ENCODE measurements at places on chromosomes 13 and 19.
A peak's percentile ranks its signal among the peaks of the same experiment; 100 is the strongest.

GRCh38 chr19:50695251-50696093 is 24.1 kb downstream of the SHANK1 start:
- DNase-seq = no peak

GRCh38 chr19:16283210-16284061 is 41.2 kb upstream of the KLF2 start:
- no peak for DNase-seq

DNA sequence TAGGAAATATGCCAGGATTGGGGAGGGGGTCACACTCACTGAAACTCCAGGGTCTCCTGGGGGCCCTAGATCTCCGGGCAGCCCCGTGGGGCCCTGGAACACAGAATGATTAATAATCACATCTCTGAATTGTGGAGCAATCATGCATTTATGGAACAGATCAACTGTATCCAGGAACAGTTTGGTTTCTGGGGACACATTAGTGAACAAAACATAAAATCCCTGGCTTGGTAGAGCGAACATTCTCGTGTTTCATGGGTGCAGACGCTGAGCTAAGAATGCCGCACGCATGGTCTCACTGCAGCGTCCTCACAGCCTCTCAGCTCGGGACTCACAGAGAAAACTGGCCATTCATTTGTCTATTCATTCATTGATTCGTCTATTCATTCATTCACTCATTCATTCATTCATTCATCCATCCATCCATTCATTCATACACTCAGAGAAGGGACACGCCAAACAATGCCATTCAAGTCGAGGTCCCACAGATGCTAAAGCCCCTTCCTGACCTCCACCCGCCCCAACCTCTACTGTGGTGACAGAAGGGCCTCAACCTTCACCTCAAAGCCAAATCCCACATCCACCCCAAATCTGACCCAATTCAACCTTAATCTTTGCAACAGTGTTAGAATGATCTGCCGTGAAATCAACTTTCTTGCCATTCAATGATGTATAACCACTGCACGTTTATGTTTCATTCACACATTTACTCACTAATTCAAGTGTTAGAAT is 35.0 kb upstream of the OLFM2 start:
- no peak for DNase-seq

- DNase-seq = no peak
These were observed 430.3 kb downstream of the ZNF536 start for GRCh38 chr19:30802424-30803013.

DNA sequence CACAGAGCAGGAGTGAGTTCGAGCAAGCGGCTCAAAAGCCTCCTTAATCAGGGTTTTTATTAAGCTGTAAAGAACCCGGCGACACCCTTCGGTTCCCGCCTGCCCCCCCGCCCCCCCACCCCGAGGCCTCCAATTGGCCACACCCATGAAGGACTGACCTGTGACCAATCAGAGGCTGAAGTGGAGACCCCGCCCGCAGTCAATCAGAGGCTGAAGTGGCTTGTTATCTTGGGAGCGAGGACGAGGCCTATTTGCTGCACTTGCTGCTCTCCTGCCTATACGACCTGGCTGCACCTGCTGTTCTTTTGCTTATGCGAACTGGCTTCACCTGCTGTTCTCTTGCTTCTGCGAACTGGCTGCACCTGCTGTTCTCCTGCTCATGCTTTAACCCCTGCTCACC is 844.9 kb downstream of the OLFM4 start:
- no peak for DNase-seq

DNA sequence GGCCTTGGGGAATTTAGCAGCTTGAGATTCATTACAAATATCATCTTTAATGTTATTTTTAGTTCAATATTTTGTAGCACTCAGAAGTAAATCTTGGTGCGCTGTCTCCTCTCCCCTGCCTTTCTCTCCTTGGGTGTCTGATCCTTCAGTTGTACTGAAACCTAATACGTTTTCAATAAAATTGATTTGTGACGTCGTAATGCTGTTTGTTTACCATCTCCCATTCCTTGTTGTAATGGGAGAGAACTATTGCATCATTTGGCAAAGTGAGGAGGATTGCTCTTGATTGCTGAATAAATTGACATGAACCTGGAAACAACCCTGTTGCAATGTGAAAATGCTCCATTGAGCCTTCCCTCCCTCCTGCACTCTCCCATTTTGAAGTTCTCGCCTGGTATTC is 43.2 kb upstream of the TSHZ3 start:
- no peak for DNase-seq

- peak; percentile 93 for DNase-seq
These were observed at the start of gene ALKBH7 for GRCh38 chr19:6372594-6373095. ALKBH7 (plus strand) TSS chr19:6372794; CDS start chr19:6372821, 27 bp downstream.

- DNase-seq = no peak
These were observed 278.7 kb downstream of the PCDH9 start for GRCh38 chr13:66951426-66951825.

- DNase-seq = no peak
These were observed 15.0 kb downstream of the NUFIP1 start for GRCh38 chr13:44974056-44974793.

- DNase-seq = peak; percentile 84
These were observed 15.2 kb upstream of the STRN4 start for GRCh38 chr19:46761418-46761831.

Data from COLO829 (cell line).